Retina (tissue), 1 donor: ENCODE measurements at places on chromosomes 11 and 22.

- no peak for DNase-seq
These were observed 3.2 kb downstream of the OR51F1 start for GRCh38 chr11:4766420-4767043.

GRCh38 chr11:65452806-65453490, 30.4 kb downstream of the NEAT1 start:
- no peak for DNase-seq

DNA sequence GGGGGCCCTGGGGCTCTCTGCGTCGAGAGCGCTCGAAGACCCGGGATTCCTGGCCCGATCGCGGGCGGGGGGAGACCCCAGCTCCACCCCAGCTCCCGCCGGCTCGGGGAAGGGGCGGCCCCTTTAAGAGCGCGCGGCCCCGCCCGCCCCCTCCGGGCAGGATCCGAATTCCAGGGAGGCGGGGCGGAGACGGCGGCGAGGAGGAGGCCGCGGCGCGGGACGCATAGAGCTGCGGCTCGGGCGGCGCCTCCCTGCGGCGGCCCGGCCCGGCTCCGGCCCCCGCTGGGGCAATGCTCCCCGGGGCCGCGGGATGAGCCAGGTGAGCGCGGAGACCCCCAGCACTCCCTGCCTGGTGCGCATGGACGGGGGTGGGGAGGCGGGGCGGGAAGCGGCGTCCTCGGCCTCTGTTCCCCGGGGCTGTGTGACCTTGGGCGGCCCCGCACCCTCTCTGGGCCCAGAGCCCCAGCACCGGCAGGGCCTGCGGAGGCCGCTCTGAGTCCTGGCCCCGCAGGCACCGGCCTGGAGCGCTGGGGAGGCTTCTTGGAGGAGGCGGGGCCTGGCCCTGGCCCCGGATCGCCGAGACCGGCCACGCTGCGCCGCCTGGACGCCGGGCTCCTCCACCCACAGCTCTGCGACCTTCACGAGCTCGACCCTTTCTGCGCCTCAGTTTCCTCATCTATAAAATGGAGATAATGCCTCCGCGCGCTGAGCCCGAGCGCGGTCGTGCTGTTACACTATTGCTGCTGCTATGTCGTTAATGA, 565 bp downstream of the GAS2L1 start:
- DNase-seq = peak; percentile 77

DNA sequence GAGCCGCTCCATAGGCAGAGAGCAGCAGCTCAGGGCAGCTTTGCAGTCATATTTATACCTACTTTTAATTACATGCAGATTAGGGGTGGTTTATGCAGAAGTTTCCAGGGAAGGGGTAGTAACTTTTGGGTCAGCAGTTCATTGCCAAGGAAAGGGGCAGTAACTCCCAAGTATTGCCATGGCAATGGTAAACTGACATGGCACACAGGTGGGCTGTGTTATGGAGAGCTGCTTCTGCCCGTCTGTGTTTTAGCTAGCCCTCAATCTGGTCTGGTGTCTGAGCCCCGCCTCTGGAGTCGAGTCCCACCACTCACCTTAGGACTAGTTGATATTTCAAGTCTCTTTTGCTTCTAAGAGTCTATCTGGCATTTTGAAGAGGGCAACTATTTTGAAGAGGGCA, 12.2 kb upstream of the ZBTB16 start:
- DNase-seq = no peak

DNA sequence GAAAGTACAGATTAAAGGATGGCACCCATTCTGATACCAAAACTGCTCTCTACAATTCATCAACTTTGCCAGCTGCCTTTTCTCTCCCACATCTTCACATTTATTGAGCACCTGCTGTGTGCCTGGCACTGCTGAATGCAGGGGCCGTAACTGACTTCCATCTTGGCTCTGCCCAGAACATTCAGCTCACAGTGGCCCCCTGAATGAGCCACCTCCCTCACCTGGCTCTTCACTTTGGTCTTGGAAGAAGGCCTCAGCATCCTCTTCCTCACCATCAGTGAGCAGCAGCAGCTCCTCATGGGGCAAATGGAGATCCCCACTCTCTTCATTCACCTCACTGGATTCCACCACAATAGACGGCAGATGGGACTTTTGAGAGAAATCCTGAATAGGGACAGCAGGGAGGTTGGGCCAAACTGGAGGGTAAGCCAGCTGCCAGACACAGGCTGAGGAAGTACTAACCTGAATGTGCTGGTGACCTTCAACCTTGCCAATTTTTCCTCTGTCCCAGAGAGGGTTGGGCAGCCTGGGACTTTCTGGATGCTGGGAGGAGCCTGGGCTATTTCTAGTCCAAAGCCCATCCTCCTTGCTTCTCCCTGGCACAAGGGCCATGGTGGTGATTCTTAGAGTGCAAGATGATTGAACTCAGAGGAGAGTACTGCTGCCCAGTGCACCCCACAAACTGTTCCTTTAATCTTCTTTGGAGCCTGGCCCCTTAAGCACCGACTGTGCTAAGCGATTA, 1.9 kb upstream of the UQCC3 start:
- DNase-seq = no peak

DNA sequence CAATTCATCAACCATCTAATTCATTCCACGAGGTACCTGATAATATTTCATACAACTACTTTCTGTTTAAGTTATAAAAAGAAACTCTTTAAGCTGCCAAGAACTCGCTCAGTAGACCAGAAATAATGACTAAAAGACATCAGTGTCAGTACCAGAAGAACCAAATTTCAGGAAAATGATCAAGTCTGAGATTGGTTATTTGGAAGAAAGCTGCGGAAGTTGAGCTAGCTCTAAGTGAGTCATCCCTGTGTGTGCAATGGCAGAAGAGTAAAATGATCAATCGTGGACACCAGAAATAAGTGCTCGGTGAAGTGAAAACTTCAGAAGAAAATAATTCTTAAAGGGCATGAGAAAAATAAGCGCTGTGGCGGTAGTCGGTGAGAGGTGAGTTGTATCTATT, 933.2 kb upstream of the CHORDC1 start:
- no peak for DNase-seq

DNA sequence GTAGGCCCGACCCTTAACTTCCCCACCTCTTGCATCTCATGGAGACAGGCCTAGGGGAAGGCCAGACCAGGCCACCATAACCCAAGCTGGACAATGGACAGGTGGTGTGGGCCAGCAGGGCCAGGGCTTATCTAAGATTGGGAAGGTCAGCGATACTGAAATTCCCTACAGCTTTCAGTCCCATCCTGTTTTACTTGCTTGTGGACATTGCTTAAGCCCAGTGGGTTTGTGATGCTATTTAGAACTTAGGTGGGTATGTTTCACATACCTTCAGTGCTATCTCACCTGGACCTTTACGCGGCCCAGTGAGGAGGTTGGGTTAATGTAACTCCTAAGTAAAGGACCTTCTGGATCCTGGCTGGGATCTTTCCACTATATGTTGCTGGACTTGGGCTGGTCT, 1.7 kb downstream of the FADS2 start:
- DNase-seq = no peak

- DNase-seq = no peak
These were observed 58.7 kb upstream of the NCAM1 start for GRCh38 chr11:112902361-112903011.

GRCh38 chr22:36125994-36126531, 34.5 kb downstream of the APOL3 start:
- no peak for DNase-seq

GRCh38 chr22:25572708-25573171, 8.3 kb downstream of the GRK3 start:
- DNase-seq = no peak

DNA sequence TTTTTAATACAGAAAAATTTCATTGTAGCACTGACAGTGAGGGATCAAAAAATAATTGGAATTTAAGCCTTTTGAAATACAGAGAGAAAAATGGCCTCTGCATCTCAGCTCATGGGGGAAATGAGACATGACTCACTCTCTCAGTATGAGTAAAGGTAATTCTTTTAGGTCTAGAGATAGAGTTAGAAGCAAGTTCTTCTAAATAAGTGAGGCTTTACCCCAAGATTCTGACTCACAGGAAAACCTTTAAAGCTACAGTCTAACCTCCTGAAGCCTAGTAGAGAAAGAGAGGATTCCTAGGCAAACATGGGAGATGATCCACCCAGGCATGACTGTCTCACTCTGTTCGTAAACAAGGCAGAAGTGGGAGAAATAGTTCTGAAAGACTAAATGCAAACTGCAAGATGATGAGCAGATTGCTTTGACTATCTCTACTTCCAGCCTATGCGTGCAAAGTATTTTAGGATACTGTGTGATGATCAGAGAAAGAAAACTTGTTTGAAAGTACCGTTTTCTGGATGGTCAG, 1003.3 kb upstream of the CCDC90B start:
- DNase-seq = peak; percentile 16

DNA sequence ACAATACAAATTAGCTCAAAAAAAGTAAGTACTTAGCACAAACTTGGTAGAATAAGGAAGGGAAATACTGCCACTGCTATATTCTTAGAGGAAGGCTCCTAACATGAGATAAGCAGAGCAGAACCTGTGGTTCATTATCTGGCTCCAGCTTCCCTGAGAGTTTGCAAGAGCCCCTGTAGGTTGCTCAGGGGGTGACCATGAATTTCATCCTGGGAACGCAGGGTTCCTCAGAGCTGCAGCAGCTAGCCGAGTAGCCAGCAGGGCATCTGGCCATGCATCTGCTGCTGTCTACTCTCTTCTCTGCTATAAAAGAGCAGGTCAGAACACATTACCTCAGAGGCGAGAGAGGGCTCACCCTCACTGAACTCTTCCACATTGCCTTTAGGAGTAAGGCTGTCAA, 67.3 kb downstream of the TRPC6 start:
- peak; percentile 30 for DNase-seq

DNA sequence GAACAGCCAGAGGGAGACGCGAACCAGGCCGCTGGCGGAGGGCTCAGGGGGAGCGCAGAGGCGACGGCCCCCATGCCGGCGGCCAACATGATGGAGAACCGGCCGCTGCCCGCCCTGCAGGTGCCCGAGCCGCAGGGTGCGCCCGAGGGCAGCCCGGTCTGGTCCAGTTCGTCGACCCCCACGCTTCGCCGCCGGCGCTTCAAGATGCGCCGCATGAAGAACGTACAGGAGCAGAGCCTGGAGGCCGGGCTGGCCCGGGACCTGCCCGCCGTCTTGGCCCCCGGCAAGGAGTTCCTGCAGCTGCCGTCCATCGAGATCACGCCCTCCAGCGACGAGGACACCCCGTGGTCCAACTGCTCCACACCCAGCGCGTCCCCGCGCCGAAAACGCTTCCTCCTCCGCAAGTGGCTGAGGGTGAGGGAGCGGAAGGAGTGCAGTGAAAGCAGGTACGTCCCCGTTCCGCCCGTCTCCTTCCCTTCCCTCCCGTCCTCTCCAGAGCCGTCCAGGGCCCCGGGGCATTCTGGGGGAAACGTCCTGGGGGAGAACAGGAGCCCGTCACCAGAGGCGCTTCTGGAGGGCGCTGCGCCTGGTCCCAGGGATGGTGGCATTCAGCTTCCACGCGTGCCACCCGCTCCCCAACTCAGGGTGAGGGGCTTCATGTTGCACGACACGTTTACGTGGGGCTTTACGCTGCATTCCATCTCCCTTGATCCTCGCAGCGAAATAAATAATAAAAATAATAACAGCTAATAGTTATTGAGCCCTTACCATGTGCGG, 840 bp downstream of the GRAMD1B start:
- peak; percentile 87 for DNase-seq

DNA sequence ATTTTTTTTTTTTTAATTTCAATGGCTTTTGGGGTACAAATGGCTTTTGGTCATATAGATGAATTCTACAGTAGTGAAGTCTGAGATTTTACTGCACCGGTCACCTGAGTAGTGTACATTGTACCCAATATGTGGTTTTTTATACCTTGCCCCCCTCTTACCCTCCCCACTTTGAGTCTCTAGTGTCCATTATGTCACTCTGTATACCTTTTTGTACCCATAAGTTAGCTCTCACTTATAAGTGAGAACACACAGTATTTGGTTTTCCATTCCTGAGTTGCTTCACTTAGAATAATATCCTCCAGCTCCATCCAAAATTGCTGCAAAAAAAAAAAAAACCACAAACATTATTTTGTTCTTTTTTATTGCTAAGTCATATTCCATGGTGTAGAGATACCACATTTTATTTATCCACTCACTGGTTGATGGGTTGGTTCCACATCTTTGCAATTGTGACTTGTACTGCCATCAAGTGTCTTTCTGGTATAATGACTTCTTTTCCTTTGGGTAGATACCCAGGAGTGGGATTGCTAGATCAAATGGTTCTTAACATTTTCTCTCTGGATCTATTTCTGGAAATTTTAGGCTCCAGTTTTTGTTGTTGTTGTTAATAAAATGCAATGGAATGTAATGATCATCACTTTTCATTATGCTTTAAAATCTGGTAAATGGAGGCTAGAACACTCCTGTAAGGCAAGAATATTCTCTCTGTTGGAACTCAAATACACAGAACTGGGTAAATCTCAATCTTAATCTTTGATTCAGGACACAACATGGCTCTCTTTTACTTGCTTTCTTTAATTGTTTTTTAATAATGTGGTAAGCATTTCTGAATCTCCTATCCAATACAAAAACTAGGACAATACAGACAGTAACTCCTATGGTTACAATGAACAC, 10.3 kb downstream of the NEAT1 start:
- no peak for DNase-seq

DNA sequence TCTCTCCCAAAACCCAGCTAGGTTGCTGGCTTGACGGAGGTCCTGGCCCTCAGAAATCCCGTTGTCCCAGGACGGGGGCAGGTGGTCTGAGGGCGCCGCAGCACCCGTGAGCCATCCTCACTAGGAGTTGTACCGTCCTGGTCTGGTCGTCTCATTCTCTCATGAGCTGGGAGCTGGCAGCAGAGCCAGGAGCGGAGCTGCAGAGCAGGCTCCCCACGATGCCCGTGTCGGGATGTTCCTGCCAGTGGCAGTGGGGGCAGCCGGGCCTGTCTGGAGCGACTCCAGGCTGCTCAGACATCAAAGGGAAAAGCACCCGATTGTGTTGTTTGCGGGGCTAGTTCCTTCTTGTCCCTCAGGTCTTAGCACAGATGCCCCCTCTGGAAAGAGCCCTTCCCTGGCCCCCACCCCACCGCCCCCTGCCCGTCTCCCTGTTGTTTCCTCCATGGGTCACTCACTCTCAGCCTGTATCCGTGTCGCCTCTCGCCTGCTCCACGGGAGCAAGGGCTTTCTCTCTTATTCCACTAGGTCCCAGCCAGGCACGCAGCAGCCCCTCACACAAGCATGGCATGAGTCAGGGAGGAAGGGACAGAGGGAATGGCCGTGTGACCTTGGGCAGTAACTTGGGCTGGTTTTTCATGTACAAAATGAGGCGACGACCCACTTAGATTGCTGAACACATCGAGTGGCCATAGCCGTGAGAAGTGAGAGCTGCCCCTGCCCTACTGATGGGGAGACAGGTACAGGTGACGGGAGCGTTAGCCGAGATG, 23.2 kb upstream of the MGAT3 start:
- DNase-seq = no peak

DNA sequence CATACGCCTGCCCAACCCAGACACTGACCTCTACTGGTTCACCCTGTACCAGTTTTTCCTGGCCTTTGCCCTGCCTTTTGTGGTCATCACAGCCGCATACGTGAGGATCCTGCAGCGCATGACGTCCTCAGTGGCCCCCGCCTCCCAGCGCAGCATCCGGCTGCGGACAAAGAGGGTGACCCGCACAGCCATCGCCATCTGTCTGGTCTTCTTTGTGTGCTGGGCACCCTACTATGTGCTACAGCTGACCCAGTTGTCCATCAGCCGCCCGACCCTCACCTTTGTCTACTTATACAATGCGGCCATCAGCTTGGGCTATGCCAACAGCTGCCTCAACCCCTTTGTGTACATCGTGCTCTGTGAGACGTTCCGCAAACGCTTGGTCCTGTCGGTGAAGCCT, 2.2 kb downstream of the MCHR1 start:
- DNase-seq = no peak
